Cerebellum (tissue), 4 donors: ENCODE measurements at places on chromosomes 5 and 9. TPM values are rescaled to one million over a fixed set of nuclear protein-coding genes. Genes with fewer than 3 reads are reported as not detected.

- DNase-seq, result no peak
Measured at GRCh38 chr9:126412905-126413304, 86.3 kb downstream of the MVB12B start.

- DNase-seq, result no peak
Measured at GRCh38 chr9:82353631-82354278, 365.2 kb downstream of the SPATA31D1 start.

- no peak for DNase-seq
Measured at GRCh38 chr5:154373729-154374179, 72.0 kb upstream of the SAP30L start.

GRCh38 chr9:84024041-84024575 lies 43.5 kb downstream of the RMI1 start:
- no peak for DNase-seq

DNA sequence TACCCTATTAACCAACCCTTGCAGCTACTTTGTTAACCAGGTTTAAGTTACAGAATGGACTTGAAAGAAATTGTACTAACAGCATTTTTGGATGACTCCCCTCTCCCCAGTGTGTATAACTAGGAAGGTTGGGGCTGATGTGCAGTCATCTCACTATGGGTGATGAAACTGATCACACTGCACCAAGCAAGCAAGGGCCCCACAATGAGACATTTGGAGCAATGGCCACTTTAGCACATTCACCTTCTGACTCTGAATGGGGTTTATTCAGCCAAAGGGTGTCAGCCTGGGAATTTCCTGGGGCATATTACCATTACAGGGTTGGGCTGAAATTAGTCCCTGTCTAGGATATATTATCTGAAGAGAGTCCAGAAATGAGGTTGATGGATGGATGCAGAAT lies 18.7 kb upstream of the CYFIP2 start:
- no peak for DNase-seq

DNA sequence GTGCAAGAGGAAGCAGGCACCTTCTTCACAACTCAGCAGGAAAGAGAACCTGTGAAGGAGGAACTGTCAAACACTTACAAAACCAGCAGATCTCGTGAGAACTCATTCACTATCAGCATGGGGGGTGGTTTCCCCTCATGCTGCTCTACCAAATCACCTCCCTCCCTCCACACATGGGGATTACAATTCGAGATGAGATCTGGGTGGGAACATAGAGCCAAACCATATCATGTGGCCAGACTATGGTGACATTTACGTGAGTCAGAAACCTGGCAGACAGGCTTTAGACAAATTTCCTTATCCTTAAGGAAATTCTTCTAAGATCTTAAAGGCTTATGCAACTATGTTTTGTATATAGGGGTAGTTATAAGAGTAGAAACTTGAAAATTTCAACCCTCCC lies 8.7 kb upstream of the AOPEP start:
- DNase-seq, result no peak

- no peak for DNase-seq
Measured at GRCh38 chr9:108057421-108058134, 568.0 kb upstream of the KLF4 start.

The MEIKIN gene
- not detected for total RNA-seq

GRCh38 chr5:42591015-42591414 lies 165.6 kb upstream of the CCDC152 start:
- no peak for DNase-seq

DNA sequence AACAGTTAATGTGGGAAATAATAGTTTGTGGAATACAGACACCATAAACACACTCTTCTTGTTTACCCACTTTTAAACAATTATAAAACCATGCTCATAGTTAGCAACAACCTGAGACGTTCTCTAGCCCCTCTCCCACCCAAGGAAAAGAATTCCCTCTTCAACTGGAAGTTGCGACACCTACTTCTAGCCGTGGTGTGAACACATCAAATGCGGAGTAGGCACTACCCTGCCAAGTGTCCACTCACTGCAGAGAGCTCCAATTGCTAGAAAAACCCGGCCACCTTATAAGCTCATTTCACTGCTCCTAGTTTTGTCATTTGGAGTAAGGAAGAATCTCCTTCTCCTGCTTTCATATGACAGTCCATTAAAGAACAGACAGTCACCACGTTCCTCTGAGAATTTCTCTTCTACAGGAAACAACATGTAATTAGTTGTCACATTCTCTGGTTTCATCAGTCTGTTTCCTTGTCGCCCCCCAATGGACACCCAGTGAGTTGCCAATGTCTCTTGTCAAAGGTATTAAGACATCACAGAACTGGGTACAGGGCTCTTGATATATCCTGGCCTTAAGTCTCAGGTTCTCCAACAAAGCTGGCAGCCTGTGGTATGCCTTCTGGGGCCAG lies 47.3 kb downstream of the PRLR start:
- peak; percentile 38 for DNase-seq

The LHX2 gene
- 0.64 TPM for total RNA-seq

- DNase-seq, result peak; percentile 22
Measured at GRCh38 chr5:95731571-95732554, 727 bp downstream of the RHOBTB3 start.

GRCh38 chr5:153617190-153617589 lies 126.7 kb downstream of the GRIA1 start:
- DNase-seq, result no peak

GRCh38 chr9:136544964-136545691 lies 720 bp downstream of the NOTCH1 start:
- no peak for DNase-seq

The GPR151 gene
- total RNA-seq, result 0.18 TPM

DNA sequence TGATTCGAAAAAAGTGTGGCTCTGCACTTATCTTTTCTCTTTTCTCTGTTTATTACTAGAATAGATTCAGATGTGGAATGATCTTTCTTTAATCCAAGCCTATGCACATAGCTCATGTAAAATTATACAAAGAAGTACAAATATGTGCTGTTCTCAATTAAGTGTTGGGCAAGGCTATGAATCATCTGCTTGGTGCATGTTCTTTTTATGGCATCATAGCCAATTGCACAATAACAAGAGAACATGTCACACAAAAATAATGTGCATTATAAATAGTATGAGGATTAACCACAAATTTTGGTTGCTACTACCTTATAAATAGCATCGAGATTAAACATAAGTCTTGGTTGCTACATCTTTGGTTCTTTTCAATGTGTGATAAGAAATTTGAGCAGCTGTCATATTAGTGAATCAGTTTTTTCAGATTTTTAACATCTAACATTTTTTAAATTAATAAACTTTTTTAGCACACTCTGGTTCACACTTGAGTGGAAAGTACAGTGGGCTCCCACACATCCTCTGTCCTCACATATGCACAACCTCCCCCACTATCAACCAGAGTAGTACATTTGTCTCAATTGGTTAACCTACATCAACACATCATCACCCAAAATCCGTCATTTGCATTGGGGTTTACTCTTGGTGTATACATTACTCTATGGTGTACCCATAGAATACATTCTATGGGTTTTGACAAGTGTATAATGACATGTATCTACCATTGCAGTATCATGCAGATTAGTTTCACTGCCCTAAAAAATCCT lies 6.8 kb upstream of the RECK start:
- DNase-seq, result no peak

DNA sequence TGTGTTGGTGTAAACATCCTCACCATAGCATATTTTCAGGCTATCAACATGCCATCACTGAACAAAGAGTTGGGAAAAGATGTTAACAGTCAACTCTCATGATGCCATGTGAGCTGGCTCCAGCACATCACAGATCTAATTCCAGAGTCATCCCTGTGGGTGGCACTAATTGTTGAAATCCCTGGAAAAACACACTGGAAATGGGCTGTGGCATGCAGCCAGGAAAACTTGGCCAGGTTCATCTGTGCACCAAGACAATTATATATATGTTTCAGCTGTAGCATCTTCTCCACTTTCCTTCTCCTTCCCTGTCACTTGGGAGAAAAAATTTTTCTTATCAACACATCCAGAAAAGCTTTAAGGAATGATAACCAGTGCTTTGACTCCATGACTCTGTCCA lies 313.7 kb downstream of the TRIM32 start:
- no peak for DNase-seq

DNA sequence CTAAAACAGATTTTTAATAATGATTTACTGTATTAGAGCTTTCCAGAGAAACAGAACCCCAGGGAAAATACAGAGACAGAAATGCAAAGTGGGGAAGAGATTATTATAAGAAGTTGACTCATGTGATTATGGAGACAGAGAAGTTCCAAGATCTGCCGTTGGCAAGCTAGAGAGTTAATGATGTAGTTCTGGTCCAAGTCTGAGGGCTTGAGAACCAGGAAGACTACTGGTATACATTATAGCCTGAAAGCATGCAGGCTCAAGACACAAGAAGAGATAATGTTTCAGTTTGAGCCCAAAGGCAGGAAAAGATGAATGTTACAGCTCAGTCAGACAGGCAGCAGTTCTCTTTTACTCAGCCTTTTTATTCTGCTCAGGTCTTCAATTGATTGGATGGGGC lies 98.8 kb upstream of the NFIL3 start:
- no peak for DNase-seq

- no peak for DNase-seq
Measured at GRCh38 chr5:132219289-132219970, 8.2 kb downstream of the P4HA2 start.

GRCh38 chr9:95715868-95716435 lies 159.5 kb upstream of the ERCC6L2 start:
- DNase-seq, result no peak

GRCh38 chr5:112124788-112125187 lies 294.3 kb downstream of the EPB41L4A start:
- peak; percentile 51 for DNase-seq

- no peak for DNase-seq
Measured at GRCh38 chr5:171659896-171660295, 125.7 kb upstream of the SMIM23 start.
